ENCODE measurements at places on chromosomes 11 and 22.
A peak's percentile ranks its signal among the peaks of the same experiment; 100 is the strongest.

DNA sequence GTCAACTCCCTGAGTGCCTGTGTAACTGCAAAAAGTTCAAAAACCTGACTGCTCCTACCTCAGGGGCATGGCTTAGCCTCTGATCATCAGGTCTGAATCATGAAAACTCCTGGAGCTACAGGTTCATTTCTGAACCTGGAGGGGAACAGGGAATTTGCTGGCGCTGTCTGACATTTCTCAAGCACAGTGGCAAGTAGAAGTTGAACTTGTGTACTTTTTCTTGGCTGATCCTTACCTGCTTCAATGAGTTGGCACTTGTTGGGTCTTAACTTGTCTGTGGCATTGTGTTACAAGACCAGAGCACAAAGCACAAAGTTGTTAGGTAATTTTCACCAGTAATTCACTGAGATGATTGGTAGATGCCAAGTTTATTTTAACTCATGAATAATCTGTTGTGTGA, 3.3 kb downstream of the TMEM109 start:
- ATAC-seq: no peak

- ATAC-seq: no peak
These were observed 10.5 kb downstream of the CD3E start for GRCh38 chr11:118314988-118315411.

- ATAC-seq: no peak
These were observed 89.7 kb upstream of the MTMR2 start for GRCh38 chr11:96013461-96014213.

GRCh38 chr11:95524314-95525036, 265.1 kb downstream of the FAM76B start:
- no peak for ATAC-seq

- ATAC-seq: peak; percentile 14
These were observed 380 bp downstream of the C11orf96 start for GRCh38 chr11:43942662-43943371.

DNA sequence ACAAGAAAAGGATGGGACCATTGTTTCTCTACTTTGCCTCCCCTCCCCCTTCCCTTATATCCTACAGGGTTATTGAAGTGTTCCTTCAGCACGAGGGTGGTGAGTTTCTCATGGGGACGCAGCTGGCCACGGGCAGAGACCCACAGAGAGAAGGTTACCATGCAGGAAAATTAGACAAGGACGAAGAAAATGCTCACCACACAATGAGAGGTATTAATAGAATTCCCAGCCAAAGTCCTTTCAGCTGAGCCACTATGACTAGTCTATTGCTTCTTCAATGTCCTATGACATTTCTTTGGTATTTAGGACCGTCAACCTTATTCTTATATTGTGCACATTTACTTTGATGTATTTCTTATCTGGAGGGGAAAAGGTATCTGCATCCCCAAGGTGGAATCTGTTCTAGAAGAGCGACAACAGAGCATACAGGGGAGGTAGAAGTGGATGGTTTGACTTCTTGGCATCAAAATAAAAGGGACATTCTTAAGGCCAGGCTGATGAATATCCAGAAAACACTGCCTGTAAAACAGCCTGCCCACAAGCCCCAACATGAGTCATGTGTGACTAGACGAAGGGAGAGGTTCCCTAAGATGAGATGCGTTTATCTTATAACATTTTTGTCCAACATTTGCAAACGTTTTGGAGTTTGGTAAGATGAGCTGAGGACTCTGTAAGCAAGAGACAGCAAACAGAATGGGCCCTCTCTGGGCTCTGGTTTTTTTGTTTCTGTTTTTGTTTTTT, 209.8 kb upstream of the NARS2 start:
- ATAC-seq: no peak

DNA sequence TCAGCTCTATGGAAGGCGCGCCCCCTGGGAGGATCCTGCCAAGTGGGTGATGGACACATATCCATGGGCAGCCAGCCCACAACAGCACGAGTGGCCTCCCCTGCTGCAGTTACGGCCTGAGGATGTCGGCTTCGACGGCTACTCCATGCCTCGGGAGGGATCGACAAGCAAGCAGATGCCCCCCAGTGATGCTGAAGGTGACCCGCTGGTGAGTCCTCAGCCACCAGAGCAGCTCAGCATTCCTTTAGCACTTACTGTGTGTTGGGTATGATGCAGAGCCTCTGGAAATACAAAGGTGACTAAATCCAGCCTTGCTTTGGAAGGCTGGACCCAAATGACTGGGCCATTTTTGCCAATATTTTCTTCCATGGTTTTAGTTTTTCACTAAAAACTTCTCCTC, 45.7 kb downstream of the DBX1 start:
- no peak for ATAC-seq

- ATAC-seq: peak; percentile 72
These were observed 309.5 kb downstream of the CADM1 start for GRCh38 chr11:115194802-115195110.

DNA sequence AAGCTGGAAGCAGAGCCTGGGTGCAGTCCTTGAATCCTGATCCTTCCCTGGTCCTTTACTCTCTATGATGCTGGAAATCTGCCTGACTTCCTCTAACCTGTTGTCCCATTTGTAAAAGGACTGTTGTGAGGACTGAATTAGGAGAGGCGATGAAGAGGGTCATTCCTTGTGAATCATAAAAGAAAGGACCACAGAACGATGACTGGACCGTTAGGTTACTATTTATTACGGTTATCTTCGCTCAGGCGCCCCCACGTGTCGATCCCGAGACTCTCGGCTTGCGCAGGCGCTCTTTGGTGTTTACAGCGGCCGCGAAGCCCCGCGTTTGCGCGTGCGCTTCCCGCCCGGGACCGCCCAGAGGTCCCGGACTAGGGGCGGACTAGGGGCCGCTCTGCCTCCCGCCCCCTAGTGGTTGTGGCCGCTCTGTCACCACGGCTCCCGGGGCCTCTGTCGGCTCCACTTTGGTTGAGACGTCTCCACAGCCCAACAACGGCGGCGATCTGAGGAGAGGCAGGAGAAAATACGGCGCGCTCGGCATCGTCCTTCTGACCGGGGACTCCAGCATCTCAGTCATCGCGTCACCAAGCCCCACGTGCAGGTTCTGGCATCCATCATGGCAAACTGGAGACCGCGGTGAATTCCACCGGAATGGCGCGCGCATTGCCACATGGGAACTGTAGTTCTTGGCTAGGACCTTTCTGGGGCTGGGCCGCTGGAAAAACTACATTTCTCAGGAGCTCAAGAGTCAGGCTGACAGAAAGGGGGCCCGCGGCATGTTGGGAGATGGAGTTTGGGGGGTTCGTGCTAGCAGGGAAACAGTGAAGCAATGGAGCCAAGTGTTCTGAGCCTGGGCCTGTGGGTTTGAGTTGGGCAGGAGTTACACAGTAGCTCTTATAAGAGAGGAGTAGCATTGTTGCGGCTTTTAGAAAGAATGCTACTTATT, at the start of gene STARD10:
Gene STARD10, minus strand, starts transcription at position 623 of the 943 bp plus-strand sequence. CDS start 12,866 bp downstream, outside the sequence.
- ATAC-seq: peak; percentile 98

- ATAC-seq: no peak
These were observed 443.1 kb downstream of the TBC1D22A start for GRCh38 chr22:47205554-47205953.

- ATAC-seq: no peak
These were observed 46.5 kb upstream of the CD5 start for GRCh38 chr11:61055776-61056175.

DNA sequence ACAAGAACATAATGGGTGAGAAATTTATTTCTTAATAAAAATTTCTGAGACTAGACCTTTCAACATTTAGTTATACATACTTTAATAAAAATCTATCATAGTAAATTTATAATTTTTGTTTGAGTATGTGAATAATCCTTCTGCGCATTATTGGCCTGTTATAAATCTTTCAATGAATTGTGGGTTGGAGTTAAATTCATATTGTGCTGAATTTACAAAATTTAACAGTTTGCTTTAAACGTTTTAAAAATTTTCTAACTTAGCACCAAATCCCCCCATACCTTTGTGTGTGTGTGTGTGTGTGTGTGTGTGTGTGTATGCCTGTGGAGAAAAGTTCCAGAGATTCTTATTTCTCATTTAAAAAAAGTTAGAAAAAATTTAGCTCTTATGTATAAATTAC, 111.0 kb downstream of the TMEM135 start:
- no peak for ATAC-seq

DNA sequence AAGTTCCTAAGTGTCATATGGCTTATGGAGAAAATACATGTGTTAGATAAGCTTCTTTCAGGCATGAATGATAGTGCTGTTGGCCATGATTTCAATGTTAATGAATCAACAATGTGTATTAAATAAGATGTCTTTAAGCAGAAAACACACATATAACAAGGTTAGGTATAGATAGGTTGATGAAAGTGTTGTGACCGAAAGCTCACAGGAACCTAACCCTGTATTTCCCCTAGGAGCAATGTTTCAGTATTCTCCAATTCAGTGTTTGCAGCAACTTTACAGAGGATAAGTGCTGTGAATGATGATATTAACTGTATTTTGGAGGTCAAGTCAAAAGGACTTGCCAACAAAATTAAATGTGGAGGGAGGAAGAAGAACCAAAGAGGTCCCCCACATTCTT, 82.8 kb upstream of the PRDM11 start:
- no peak for ATAC-seq

DNA sequence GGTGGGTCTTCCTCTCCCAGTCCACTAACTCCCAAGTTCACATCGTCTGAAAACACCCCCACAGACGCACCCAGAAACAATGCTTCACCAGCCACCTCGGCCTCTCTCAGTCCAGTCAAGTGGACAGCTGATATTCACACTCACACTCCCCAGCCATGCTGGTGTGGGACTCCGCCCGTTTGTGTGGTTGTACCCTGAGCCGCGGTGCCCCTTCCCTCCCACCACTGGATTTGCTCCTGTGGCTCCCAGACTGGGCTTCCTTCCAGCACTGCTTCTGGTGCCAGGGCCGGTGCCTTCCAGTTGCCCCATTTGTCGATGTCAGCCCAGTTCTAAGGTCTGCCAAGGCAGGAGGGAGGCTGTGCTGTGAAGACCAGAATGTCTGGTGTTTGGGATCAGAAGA, 37.9 kb upstream of the PLET1 start:
- no peak for ATAC-seq

DNA sequence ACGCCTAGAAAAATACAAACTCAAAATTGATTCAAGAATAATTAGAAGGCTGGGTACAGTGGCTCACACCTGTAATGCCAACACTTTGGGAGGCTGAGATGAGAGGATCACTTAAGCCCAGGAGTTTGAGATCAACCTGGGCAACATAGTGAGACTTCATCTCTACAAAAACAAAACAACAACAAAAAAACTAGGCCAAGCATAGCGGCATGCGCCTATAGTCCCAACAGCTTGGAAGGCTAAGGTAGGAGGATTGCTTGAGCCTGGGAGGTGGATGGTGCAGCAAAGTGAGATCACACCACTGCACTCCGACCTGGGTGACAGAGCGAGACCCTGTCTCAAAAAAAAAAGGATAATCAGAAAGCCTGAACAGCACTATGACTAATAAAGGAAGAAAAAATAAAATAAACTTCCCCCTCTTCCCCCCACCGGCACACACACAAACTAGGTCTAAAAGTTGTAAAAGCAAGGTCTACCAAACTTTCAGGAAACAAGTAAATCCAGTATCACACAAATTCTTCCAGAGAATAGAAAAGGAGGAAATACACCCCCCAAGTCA, 35.8 kb downstream of the RRAS2 start:
- ATAC-seq: peak; percentile 77

All from stimulated activated memory B cell treated with anti-CD40 and anti-IgM and Interleukin-4, amounts not matched to agents 10 μg/mL and 1 μg/mL and 100 μg/mL, for 72 hours (primary cell).